NCI-H510A (cell line): ENCODE measurements at places on chromosomes 7 and 10.

GRCh38 chr10:49478819-49479218, 60.1 kb downstream of the ERCC6 start:
- no peak for DNase-seq

GRCh38 chr10:65993451-65993850, 932.4 kb upstream of the LRRTM3 start:
- no peak for DNase-seq

GRCh38 chr10:50625649-50626132, 1.9 kb upstream of the SGMS1 start:
- DNase-seq = no peak

- no peak for DNase-seq
Observed at GRCh38 chr7:1696671-1697498, 26.8 kb downstream of the ELFN1 start.

GRCh38 chr7:70457482-70457881, 674.5 kb upstream of the GALNT17 start:
- no peak for DNase-seq

DNA sequence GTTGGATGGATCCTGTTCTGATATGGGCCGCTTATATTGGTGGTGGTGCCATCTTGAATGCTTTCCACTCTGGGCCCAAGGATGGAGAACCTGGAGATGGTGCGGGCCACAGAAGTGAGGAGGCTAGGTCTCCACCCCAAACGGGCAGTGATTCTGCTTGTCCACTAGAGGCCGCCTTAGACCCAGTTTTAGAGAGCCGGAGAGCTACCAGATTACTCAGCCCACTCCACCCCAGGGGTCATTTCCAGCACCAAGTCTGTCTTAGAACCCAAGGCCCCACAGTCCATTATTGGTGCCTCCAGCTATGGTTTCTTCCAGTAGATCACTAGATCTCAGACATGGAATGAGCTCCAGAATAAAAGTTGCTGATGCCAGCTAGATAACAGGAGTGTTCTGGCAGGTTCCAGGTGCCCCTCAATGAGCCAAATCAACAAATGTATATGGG, 11.8 kb upstream of the CAMK2G start:
- DNase-seq = peak; percentile 39

- no peak for DNase-seq
Observed at GRCh38 chr10:13712837-13713581, 126.2 kb downstream of the PRPF18 start.

DNA sequence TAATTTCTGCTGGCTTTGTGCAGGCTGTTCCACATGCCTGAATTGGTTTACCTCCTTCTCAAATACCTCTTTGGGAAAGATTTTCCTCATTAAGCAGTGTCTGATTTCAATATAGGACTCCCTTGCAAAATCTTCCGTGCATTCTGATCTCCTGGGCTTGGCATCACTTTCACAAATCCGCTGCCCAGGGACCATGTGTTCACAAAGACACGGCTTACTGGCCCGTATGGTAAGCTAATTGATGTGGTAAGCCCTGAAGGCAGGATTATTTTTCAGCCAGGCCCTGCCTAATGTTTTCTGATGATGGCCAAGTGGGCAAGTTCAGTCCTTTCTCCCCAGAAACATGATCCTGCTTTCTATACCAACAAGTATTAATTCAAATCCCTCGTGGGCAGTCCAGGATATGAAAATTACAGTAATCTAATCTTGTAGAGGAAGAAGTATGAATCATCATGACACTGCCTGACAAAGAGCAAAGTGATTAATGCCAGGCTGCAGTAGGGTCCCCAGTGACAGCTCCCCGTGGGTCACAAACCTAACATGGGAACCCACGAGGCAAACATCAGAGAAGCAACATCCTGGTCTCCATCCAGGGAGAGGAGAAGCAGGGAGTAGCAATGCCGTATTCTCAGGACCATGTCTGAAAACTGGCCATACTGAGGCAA, 11.6 kb upstream of the SVIL start:
- no peak for DNase-seq
